ENCODE measurements at places on chromosomes 11 and 22.

- no peak for DNase-seq
These were observed 67.5 kb upstream of the THY1 start for GRCh38 chr11:119490253-119491006.

DNA sequence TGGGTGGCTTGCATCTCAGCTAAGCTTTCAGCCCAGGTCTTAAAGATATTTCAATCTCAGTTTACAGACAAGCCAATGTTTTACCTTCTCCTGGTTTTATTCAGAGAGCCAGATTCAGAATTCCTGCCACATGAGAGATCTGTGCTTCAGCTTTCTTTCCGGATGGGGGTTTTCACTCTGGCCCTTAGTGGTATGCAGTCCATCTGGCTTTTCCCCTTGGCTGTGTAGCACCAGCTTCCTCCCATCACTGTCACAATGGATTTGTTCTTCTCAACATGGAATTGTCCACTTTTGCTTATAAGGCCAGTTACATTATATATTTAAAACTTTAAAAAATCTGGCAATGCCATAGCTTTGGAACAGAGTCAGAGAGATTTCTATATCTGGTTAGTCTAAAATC is 303.9 kb downstream of the ETS1 start:
- DNase-seq: no peak

GRCh38 chr11:69192301-69192721 is 36.6 kb downstream of the SMIM38 start:
- DNase-seq: no peak

DNA sequence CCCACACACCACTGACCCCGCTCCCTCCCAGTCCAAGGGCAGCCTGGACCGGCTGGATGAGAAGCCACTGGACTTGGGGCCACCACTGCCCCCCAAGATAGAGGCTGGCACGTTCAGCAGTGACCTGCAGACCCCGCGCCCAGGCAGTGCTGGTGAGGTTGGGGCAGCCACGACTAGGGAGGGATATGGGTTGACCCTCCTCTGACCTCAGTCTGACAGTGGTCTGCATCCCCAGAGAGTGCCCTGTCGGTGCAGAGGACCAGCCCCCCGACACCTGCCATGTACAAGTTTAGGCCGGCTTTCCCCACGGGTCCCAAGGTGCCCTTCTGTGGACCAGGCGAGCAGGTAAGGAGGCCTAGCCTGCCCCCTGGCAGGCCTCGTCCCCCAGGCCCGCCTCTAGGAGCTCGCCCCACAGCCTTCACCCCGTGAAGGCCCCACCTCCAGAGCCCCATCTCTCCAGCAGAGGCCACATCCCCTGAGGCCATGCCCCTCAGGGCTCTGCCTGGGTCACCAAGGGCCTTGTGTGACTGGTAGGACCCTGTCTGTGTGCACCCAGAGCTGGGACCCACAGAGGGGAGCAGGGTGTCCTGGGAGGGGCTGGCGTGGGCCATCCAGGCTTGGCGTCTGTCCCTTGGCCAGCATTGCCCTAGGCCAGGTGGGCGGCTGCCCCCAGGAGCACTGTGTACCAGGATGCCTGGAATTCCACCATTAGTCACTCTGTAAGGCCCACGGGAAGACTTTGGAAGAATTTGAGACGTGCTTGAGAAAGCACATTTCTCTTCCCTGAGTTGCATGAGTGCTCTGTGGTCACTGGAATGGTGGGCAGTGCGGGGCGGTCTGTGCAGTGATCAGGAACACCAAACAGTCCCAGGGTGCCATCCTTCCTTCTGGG is 9.4 kb downstream of the CCDC188 start:
- no peak for DNase-seq

GRCh38 chr22:47629273-47629711 is 866.8 kb downstream of the TBC1D22A start:
- no peak for DNase-seq

- no peak for DNase-seq
These were observed 30.8 kb downstream of the MYH9 start for GRCh38 chr22:36356708-36357624.

GRCh38 chr11:95248666-95249467 is 17.9 kb upstream of the SESN3 start:
- DNase-seq: no peak

DNA sequence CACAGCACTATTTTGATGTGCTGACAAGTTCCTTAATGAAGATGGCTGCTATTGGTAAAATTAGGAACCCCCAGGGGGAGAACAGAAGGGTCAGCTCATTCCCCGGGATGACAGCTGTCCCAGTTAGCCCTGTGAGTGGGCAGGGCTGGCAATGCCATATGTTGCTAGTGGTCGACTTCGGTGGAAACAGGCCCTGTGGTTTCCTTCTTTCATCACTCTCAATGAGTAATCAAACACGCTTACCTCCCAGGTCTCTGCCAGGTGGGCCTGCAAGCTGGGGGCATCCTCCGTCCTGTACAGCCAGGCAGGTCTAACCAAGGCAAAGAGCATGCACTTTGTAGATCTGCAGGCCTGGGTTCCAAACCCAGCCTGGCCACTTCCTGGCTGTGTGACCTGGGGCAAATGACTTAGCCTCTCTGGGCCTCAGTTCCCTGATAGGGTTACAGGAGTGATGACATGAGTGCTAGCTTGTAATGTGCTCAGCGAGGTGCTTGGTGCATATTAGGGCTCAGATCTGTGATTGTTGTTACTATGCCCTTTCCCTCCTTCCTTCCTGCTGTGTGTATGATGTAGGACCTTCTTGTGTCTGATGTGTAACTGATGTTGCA is 85.2 kb downstream of the TSPAN18 start:
- DNase-seq: no peak

DNA sequence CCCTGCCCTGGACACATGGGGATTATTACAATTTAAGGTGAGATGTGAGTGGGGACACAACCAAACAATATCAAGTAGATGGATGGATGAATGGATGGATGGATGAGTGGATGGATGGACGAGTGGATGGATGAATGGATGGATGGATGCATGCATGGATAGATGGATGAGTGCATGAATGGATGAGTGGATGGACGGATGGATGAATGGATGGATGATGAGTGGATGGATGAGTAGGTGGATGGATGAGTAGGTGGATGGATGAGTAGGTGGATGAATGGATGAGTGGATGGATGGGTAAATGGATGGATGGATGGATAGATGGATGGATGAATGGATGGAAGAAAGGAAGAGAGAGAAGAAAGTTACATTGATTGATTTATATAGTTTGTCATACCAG is 859 bp downstream of the LINC01488 start:
- DNase-seq: no peak

DNA sequence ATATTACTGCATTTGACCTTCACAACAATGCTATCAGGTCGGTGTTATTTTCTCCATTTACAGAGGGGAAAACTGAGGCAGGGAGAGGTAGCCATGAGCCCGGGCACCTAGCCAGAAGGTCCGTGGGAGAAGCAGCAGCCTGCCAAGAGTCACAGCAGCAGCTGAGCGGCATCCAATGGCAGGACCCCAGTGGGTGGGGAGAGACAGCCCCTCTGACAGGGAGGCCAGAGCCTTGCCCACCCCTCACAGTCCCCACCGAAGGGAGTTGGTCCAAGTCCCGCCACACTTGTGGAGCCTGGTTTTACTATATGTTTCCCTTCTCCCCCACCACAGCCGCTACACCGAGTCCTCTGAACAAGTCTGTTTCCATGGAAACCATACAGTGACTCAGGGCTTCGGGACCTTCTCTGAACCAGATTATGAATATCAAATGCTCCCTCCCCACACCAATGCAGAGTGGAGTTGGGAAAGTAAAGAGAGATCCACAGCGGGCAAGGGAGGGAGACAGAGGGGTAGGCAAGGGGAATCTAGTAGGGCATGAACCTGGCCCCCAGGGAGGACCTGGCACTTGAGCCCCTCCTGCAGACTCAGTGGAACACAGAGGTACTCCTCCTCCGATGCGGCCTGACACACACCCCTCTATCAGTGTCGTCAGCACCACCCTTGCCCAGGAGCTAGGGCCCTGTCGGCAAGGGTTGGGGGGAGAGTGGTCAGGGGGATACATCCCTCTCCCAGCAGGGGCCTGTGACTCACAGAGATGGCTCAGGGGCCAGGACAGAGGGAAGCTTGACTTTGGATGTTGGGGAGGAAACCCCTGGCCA is 2.5 kb downstream of the CHST1 start:
- DNase-seq: no peak

- no peak for DNase-seq
These were observed 5.7 kb upstream of the CDC42EP2 start for GRCh38 chr11:65309006-65309405.

DNA sequence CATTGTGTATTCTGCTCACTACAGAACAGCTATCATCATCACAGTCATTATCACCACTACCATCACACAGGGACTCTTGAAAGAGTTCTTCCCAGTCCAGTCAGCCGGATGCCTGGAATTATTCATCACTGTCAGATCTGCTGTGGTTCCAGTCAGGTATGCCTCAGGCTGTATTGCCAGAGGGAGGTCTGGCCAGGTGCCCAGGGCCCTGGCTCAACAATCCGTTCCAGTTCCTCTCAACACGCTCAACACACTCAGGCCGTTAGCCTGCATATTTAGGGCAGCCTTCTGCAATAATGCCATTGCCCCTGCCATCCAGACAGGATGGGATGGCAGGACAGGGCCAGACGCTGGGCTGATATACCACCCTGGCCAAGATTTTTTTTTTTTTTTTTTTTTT is 28.6 kb upstream of the RASL10A start:
- DNase-seq: peak; percentile 43

DNA sequence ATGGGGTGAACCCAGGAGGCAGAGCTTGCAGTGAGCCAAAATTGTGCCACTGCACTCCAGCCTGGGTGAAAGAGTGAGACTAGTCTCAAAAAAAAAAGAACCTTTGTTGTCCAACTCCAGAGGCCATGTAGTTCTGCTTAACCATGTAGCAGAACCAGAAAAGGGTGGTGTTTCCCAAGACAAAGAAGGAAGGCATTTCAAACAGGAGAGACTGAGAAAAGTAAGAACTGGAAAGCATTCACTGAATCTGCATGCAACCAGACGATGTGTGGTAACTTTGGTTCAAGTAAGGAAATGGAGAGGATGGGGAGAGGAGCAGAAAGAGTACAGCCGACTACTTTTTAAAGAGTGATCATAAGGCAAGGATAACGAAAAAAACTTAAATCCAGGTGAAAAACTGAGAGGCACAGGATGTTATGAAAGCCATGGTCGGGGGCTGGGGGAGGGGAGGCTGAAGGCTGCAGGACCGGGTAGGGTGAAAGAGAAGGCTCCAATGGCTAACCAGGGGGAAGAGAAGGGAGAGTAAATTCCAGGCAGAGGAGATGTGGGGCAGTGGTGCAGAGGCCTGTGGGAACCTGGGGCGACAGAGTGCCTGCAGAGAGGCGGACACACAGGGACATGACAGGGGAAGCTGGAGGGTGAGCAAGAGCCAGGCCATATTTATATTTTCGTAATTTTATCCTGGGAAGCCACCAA is 48.8 kb downstream of the MAPK1 start:
- DNase-seq: no peak

DNA sequence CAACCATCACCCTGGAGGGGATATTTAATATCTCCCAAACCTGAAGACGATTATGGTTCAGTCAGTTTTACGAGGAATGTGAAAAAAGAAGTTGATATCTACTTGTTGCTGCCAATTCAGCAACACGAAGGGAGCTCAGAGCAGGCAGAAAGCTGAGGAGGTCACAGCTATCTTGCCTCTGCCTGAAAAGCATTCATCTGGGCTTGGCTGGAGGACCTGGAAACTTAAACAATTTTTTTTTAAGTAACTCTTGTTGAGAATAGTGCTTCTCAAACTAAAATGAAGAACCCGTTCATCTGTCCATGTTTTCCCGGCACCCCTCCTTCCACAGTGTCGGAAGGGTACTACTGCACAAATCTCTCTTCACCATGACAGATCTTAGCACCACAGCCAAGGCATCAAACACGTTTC is 98.9 kb downstream of the MICAL3 start:
- DNase-seq: no peak

DNA sequence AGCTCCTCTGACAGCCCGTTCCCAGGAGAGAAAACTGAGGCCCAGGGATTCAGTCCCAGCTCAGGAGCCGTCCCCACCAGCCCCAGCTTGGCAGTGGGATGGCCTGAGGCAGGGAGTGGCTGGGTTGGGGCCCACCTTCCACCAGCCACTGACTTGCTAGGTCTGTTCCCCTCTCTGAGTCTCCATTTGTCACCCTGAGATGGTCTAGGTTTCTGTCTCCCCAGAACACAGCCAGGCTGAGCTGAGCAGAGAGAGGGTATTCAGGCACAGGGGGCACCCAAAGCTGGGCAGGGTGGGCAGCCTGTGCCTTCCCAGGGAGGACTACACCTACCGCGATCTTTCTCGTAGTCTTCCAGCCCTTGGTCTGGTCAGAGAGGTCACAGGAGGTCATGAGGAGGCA is 95.7 kb downstream of the PDE2A start:
- no peak for DNase-seq

DNA sequence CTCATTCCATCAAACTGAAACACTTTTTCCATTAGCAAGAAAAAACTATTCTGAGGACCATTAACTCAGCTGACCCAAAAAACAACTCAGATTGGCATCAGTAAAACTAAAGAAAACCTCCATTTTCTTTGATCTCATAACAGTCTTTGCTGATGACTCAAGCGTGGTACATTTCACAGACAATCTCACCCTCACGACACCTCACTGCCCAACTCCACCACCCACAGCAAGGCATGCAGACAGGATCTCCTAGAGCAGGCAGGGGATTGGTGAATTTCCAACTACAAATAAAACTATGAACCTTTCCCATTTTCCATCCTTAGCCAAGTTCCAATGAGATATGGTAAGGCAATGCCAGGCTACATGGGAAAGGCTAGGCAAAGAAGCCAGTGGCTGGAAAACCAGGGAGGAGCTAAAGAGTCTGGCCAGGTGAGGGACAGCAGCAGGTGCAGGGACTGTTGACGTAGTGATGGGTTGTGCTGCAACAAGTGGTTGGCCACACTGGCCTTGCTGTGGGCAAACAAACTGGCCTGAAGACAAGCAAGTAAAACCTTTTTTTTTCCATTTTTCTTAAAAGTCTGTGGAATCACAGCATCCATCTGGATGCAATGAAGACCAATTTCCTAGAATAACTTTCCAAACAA is 97.2 kb downstream of the SERGEF start:
- DNase-seq: no peak

DNA sequence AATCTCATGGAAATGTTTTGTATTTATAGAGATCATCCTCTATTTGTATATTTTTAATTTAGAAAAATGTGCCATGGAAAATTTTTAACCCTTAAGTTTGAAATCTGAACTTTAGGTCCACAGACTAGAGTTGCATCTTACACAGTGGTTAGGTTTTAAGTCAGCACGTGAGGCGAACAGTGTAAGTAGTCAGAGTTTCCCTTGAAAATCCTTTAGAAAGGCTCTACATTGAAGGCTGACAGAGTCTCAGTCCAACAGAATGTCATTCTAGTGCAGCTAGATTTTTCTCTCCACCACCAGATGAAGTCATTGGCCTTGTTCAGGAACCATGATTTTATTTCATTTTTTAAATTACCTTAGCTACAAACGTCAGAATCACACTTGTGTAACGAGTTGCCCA is 18.7 kb downstream of the HMGXB4 start:
- DNase-seq: no peak

GRCh38 chr11:65502555-65503367 is 3.9 kb downstream of the MALAT1 start:
- DNase-seq: no peak

- DNase-seq: no peak
These were observed 108.4 kb upstream of the CSNK2A3 start for GRCh38 chr11:11461473-11461872.

GRCh38 chr22:29798801-29799200 is 31.6 kb downstream of the UQCR10 start:
- DNase-seq: no peak
